T-helper 1 cell (primary cell): ENCODE measurements at places on chromosomes 7 and 10.

DNA sequence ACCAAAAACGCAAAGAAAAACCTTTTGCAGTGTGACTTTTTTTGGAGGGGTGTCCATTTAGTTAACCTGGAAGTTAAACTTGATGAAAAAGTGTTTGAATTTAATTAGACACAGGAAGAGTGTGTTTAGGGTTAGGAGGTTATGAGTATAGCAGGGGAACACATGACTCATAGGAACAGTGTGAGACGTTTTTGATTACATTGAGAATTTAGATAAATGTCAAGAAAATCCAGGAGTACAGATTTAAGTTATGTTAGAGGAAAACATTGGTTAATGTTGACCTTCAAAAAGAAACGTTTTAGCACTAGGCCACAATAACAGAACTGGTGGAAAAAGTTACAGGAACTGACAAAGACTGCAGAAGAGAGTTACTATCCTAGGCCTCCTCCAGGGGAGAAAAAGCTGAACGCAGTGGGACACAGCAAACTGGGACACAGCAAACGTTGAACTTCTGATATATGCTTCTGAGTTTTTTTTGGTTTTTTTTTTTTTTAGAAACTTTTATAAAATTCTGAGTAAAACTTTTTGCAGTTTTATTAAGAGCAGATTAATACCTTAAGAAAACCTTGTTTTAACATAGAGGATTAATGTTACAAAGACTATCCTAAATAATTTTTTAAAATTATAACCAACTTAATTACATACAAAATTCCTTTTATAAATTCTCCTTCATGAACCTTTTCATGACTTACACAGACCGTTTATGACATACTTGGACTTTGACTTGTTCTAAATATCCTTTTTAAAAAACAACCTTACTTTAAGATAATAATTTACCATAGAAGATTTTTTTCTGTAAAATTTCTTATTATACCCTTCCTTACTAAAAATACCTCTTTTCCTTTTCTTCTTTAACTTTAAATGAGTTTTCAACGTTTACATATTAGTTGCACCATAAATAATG lies 22.2 kb downstream of the LANCL2 start:
- DNase-seq: no peak

DNA sequence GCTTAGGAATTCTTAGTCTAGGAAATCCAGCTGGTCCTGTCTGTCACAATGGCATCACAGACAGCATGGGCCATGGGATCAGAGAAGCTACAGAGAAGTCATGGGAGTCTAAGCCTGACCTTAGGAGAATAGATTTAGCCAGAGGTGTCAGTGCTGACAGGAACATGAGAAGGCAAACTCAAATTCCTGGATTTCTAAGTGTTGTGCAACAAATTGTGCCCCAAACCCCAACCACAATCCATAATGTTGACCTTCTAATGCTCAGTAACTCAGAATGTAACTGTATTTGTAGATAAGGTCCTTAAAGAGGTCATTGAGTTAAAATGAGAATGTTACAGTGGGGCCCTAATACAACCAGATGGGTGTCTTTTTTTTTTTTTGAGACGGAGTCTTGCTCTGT lies 95.9 kb upstream of the RHOBTB1 start:
- DNase-seq: no peak

- no peak for DNase-seq
These were observed 552.2 kb upstream of the ANKRD30A start for GRCh38 chr10:36573246-36573645.

DNA sequence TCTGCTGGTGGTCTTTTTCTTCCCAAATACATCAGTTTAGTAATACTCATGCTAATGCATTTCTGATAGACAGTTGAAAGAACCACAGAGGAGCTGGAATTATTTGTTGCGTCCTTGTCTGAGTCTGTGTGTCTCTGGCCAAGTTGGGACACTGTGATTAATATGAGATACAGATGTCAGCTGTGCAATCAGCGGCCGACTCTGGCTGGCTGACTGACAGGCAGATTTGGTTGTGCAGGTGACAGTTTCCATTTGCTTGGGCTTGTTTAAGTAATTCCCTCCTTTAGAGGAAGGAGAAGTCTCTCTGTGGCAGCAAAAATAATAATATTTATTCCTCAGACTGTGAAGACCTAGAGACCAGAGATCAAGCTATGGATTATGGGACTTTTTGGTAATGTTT lies 176.2 kb upstream of the CHRM2 start:
- DNase-seq: no peak

- DNase-seq: no peak
These were observed 41.9 kb downstream of the TAS2R41 start for GRCh38 chr7:143519411-143520131.
